ENCODE measurements at places on chromosomes 3 and 15.
A peak's percentile ranks its signal among the peaks of the same experiment; 100 is the strongest.

- H3K4me1 ChIP-seq, result peaks cover 3% of the 10 kb centered on the region
- H3K4me3 ChIP-seq, result no peak overlapping the region
- no peaks in the 10 kb centered on the region for H3K27me3 ChIP-seq
- H3K36me3 ChIP-seq, result no peaks in the 10 kb centered on the region
- DNase-seq, result no peak
- H3K27ac ChIP-seq, result no peak overlapping the region
Measured at GRCh38 chr15:29045717-29046116, 159.9 kb downstream of the APBA2 start.

GRCh38 chr3:194801461-194802432 lies 116.1 kb downstream of the FAM43A start:
- H3K27me3 ChIP-seq, result no peaks in the 10 kb centered on the region
- peak overlapping the region; percentile 2 for H3K4me3 ChIP-seq
- no peaks in the 10 kb centered on the region for H3K36me3 ChIP-seq
- peaks cover 36% of the 10 kb centered on the region for H3K4me1 ChIP-seq
- H3K27ac ChIP-seq, result peak overlapping the region; percentile 7
- peak; percentile 49 for DNase-seq

GRCh38 chr15:65377976-65378366 lies at the start of gene IGDCC3:
IGDCC3 (minus strand) TSS chr15:65378002; CDS start chr15:65377788, 214 bp downstream.
- peak; percentile 97 for DNase-seq
- peaks cover 28% of the 10 kb centered on the region for H3K4me1 ChIP-seq
- H3K4me3 ChIP-seq, result peak within 1 kb of the TSS; percentile 88
- H3K27me3 ChIP-seq, result peaks cover 51% of the 10 kb centered on the region

GRCh38 chr3:29720665-29721064 lies 439.8 kb downstream of the RBMS3 start:
- H3K4me3 ChIP-seq, result no peak overlapping the region
- H3K36me3 ChIP-seq, result no peaks in the 10 kb centered on the region

DNA sequence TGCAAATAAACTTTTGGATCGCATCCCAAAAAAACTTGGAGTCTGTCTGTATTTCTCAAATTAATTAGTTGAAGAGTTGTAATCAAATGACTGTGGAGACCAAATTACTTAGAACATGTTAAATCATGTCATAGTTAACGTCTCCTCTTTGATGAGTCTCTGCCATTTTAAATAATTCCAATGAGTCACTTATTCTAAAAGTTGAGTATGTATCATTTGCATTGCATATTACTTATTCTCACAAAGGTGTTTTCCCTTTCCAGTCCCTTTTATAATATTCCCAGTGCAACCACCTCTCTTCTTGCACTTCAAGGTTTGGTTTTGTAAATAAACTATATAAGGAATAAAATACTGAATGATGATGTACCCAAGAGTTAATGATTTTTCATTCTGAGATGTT lies 36.0 kb upstream of the MBNL1 start:
- no peaks in the 10 kb centered on the region for H3K27me3 ChIP-seq
- H3K4me1 ChIP-seq, result no peaks in the 10 kb centered on the region
- no peak for DNase-seq
- H3K4me3 ChIP-seq, result no peak overlapping the region
- H3K27ac ChIP-seq, result no peak overlapping the region

GRCh38 chr3:158539414-158540014 lies 31.5 kb upstream of the MLF1 start:
- no peaks in the 10 kb centered on the region for H3K27me3 ChIP-seq
- H3K4me3 ChIP-seq, result no peak overlapping the region
- H3K27ac ChIP-seq, result no peak overlapping the region
- H3K36me3 ChIP-seq, result no peaks in the 10 kb centered on the region
- DNase-seq, result peak; percentile 31

- H3K27ac ChIP-seq, result no peak overlapping the region
- DNase-seq, result no peak
- peaks cover 8% of the 10 kb centered on the region for H3K4me1 ChIP-seq
Measured at GRCh38 chr15:56207711-56208110, 36.0 kb downstream of the RFX7 start.

DNA sequence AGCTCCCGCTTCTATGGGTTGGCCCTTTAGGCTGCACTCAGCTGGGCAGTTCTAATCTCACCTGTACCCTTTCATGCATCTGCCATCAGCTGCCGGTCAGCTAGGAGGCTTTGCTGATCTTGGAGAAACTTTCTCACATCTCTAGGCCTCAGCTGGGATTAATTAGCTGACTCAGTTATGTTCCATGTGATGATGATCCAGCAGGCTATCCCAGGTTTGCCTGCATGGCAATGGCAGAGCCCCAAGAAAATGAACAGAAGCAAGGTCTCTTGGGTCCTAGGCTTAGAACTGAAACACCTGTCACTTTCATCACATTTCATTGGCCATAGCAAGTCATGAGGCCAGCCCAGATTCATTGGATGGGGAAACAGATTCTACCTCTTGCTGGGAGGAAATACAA lies 304.6 kb upstream of the TBC1D5 start:
- no peak for DNase-seq
- no peaks in the 10 kb centered on the region for H3K36me3 ChIP-seq
- H3K27ac ChIP-seq, result no peak overlapping the region
- H3K27me3 ChIP-seq, result no peaks in the 10 kb centered on the region
- no peaks in the 10 kb centered on the region for H3K4me1 ChIP-seq
- no peak overlapping the region for H3K4me3 ChIP-seq

DNA sequence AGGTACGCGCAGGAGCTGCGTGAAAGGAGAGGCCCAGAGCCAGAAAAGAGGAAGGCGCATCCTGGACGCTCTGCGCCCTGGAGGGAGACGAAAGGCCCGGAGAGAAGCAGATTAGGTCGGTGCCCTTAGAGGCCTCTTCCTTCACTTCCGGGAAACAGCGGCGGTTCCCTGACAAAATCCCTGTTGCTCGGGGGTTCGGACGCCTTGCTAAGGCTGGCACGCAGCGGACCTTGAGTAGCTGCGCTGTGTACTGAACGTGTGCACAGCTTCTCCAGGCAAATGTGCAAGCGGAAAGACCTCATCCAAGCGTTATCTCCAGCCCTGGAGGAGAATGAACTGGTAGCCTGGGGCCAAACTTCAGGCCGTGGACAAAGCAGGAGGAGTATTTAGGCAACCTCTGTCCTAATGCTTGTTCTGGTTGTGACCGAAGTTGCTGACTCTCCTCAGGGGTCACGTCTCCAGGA lies 3.0 kb upstream of the SOX14 start:
- no peak overlapping the region for H3K27ac ChIP-seq
- peaks cover 52% of the 10 kb centered on the region for H3K4me1 ChIP-seq
- DNase-seq, result peak; percentile 60
- no peaks in the 10 kb centered on the region for H3K36me3 ChIP-seq
- peak overlapping the region; percentile 40 for H3K4me3 ChIP-seq

DNA sequence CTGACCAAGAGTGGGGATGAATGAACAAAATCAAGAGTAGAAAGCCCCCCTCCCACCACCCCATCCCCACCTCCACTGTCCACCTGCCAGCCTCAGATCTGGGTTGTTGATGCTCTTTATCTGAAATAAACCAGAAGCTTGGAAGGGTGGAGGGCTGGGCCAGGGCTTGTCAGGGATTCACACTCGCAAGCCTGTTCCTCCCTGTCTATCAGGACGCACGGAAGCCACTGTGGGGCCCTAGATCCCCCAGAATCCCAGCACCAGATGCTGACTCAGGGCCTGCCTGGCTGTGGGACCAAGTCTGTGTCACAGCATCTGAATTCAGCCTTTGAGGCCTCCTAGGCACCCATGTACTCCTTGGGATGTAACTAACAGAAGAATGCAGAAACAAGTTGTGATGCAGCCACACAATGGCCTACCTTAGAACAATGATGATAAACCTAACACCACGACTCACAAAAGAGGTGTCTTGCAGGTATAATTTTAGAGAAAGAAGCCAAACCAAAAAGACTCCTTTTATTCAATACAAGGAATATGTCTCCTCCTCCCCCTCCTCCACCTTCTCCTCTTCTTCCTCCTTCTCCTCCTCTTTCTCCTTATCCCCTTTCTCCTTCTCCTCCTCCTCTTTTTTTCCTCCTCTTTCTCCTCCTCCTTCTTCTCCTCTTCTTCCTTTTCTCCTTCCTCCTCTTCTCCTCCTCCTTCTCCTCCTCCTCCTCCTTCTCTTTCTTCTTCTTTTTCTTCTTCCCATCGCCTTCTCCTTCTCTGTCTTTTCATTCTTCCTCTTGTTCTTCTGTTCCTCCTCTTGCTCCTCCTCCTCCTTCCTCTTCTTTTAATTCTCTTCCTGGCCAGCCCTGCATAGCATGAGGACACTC lies 234.7 kb downstream of the PLCL2 start:
- H3K27ac ChIP-seq, result no peak overlapping the region
- H3K4me3 ChIP-seq, result no peak overlapping the region

DNA sequence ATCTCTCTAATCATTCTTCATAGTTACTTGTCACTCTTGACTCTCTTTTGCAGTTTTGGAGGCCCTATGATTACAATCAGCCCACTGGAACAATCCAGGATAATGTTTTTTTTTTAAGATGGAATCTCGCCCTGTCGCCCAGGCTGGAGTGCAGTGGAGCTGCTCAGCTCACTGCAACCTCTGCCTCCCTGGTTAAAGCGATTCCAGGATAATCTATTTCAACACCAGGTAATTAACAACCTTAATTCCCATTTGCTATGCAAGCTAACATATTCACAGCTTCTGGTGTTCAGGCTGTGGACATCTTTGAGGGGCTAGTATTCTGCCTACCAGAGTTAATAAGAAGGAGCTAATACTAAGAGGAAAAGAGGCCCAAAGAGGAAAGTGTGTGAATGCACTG lies 1.1 kb upstream of the BLOC1S6 start:
- no peak for DNase-seq
- peaks cover 17% of the 10 kb centered on the region for H3K4me1 ChIP-seq
- H3K36me3 ChIP-seq, result no peaks in the 10 kb centered on the region
- H3K4me3 ChIP-seq, result peak overlapping the region; percentile 90

- H3K36me3 ChIP-seq, result no peaks in the 10 kb centered on the region
- no peaks in the 10 kb centered on the region for H3K27me3 ChIP-seq
- no peak for DNase-seq
- H3K27ac ChIP-seq, result no peak overlapping the region
- H3K4me3 ChIP-seq, result no peak overlapping the region
Measured at GRCh38 chr3:4744405-4745234, 234.6 kb upstream of the BHLHE40 start.

DNA sequence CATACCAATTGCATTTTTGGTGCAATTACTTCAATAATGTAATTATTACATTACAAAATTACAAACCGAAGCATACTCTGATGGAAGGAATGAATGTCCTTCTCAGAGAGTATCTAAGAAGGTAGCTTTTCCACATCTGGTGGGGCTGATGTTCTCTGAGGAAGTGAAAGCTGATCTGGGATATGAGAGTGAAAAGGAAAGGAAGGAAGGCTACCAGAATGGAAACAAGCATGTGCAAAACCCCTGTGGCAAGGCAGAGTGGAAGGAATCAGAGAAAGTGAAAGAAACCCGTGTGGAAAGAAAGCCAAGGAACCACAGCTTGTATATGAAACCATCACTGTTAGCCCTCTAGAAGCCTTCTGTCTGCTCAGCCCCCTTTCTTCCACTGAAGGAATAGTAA lies 35.3 kb upstream of the GOLGA8A start:
- no peaks in the 10 kb centered on the region for H3K4me1 ChIP-seq
- H3K4me3 ChIP-seq, result no peak overlapping the region
- H3K27ac ChIP-seq, result no peak overlapping the region
- DNase-seq, result no peak
- H3K36me3 ChIP-seq, result no peaks in the 10 kb centered on the region

DNA sequence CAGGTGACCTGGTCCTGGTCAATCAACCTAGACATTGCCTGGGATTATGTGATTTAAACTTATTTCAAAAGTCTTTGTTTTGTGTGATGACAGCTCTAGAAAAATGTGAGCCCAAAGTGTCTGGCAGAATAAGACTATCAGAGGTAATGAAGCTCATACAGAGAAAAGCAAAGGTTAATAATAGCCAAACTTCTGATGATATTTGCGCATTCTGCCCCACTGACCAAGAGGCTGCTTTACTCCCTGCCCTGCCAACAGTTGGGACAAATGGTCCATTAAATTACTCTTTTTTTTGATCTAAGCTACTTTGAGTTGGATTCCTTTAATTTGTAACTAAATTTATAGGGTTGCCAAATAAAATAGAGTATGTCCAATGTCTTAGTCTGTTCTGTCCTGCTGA lies 911.2 kb downstream of the MCTP2 start:
- no peaks in the 10 kb centered on the region for H3K27me3 ChIP-seq
- H3K4me3 ChIP-seq, result no peak overlapping the region
- no peaks in the 10 kb centered on the region for H3K4me1 ChIP-seq
- H3K27ac ChIP-seq, result no peak overlapping the region
- DNase-seq, result no peak
- no peaks in the 10 kb centered on the region for H3K36me3 ChIP-seq

DNA sequence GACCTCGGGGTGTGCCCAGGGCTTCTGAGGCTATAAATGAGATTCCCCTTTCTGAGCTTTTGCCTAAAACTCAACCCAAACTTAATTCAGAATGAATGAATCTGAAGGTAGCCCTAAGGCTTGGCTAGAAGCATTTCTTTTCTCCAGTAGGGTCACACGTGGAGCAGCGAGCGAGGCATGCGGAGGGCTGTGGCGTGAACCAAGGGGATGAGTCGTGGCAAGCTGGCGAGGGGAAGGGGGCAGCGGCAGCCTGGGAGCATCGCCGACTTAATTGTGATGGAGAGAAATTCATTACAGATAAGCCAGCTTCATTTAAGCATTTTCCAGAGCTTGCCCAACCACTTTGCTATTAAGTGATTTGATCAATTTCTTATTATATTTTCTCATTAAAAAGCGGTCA lies 79.9 kb downstream of the CHSY1 start:
- H3K27ac ChIP-seq, result no peak overlapping the region
- H3K4me1 ChIP-seq, result peaks cover 13% of the 10 kb centered on the region
- DNase-seq, result no peak
- no peaks in the 10 kb centered on the region for H3K36me3 ChIP-seq
- no peak overlapping the region for H3K4me3 ChIP-seq

DNA sequence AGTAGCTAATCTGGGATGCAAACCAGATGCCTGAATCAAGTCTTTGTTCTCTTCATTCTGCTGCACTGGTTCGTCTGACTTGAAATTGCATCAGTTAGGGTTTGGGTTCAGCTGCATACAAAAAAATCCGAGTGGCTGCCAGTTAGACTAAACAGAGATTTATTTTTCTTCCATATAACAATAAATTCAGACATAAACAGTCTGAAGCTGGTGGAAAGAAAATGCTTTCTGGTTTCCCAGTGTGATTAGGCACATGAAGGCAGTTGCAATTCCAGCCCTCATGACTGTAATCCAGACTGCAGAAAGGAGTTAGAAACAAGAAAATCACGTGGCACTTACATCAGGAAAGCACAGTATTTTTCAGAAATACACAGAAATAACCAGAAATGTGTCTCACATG lies 930.7 kb downstream of the MCTP2 start:
- H3K4me1 ChIP-seq, result no peaks in the 10 kb centered on the region
- no peak overlapping the region for H3K4me3 ChIP-seq
- H3K27me3 ChIP-seq, result no peaks in the 10 kb centered on the region
- H3K27ac ChIP-seq, result no peak overlapping the region
- H3K36me3 ChIP-seq, result no peaks in the 10 kb centered on the region
